ENCODE measurements at places on chromosomes 7 and 10. TPM values are rescaled to one million over a fixed set of nuclear protein-coding genes. Genes with fewer than 3 reads are reported as not detected.

- DNase-seq: no peak
Measured at GRCh38 chr10:14673189-14673861, 101.4 kb downstream of the FAM107B start.

DNA sequence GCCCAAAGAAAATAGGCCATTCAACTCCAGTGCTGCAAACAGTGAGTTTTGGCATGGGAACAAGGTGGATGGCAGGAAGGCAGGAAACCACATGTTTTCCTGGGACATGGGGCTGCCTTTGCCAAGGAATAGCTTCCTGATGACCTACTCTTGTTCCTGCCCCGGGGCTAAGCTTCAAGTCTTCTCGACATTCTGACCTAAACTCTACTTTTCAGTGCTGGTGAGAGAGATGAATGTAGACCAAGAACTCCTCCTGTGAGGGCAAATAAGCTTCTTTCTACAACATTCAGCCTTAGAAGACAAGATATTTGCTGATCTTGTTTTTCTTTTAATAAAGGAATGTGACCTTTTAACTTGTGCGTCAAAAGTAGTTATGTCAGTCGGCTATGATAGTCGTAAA, 199.0 kb downstream of the GPR37 start:
- DNase-seq: no peak

- no peak for DNase-seq
Measured at GRCh38 chr7:134900166-134900982, 85.9 kb upstream of the AGBL3 start.

- DNase-seq: no peak
Measured at GRCh38 chr7:152050547-152050971, 25.1 kb downstream of the GALNT11 start.

The FOXI2 gene
- not detected for total RNA-seq

GRCh38 chr10:14412624-14413023, 81.9 kb upstream of the FRMD4A start:
- DNase-seq: no peak

DNA sequence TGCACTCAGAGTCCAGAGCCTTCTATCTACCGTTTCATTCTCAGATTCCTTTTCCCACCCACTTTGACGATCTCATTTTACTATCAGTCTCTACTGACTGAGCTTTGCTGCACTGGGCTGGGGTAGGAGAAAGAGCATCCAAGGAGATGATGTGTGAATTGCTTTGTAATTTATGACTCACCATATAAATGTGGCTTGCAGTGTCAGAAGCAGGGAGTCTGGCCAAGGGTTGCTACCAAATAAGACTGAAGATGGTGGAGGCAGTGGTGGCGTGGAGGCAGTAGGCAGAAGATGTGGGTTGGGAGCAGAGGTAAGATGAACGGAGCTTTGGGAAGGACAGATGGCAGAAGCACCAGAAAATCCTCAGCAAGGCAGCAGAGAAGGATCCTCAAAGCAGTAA, 73.3 kb upstream of the AGK start:
- DNase-seq: no peak

DNA sequence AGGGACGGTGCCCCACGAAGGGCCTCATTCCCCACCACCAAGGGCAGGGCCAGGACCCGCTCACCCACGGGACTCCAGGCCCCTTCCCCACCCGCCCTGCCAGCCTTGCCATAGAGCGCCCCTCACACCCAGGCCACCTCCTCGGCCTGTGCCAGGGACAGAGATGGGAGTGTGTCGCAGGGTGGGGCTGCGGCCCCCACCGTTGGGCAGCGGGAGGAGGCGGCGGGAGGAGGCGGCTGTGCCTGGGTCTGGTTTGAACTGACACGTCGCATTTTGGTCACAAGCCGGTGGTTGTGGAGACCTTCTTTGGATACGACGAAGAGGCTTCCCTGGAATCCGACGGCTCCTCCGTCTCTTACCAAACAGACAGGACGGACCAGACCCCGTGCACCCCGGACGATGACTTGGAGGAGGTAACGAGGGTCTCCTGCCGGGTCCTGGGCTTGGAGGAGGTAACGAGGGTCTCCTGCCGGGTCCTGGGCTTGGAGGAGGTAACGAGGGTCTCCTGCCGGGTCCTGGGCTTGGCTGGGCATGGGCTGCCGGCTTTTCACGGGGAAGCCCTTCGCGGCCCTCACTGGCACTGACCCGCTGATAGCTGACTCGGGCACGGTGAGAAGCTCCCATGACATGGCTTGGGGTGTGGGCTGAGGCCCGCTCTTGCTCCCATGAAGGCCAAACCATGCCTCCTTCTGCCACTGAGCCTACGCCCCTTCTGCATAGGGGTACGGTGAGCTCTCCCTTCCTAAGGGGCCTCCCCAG, 46.4 kb upstream of the DPYSL4 start:
- DNase-seq: no peak

- no peak for DNase-seq
Measured at GRCh38 chr7:98594348-98594747, 22.7 kb upstream of the NPTX2 start.

The TBXAS1 gene
- 3.8 TPM for total RNA-seq

- DNase-seq: no peak
Measured at GRCh38 chr7:25996006-25996408, 156.0 kb upstream of the NFE2L3 start.

The ANXA8 gene
- total RNA-seq: not detected

The RARRES2 gene
- total RNA-seq: 4.1 TPM

DNA sequence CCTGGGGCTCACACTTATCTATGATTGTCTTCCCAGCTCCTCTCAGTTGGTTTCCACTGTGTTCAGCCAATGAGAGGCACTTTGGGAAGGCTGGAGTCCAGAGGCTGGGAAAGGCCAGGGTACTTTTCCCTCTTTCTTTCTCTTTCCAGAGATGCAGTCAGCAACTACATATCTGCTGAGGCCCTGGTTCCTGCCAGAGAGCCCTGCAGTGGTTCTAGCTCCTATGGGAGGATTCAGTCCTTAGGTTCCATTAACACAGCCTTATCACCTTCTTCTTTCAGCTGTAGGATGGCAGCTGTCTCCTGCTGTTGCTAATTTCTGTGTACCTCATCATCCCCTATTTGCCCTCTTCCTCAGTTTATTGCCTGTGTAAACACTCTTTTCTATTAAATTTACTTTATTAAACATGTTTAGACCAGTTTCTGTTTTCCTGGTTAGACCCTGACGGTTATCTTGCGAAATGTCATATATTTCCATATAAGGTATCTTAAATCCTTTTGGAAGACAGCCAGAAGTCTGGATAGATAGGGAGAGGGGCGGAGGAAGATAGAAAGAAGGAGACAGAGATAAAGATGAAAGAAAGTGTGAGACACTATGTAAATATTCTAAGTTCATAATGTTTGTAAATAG, 100.3 kb downstream of the HGF start:
- DNase-seq: no peak

DNA sequence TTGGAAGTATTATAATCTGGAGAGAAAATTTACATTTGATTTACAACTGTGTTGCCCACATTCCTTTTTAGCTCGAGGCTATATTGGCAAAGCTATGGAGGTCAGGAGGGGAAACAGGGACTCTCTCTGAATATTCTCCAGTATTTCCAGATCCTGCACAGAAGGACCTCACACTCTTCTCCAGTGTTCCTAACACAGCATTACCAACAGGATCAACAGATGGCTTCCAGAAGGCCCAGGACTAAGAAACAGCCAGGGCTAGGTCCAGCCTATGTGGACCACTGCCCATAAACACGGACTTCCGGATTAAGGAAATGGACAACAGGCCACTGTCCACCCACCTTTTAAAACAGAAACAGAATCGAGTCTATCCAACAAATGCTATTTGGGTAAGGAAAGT, 65.3 kb downstream of the CHCHD3 start:
- no peak for DNase-seq

- DNase-seq: no peak
Measured at GRCh38 chr10:86267286-86268195, 99.1 kb downstream of the GRID1 start.

- DNase-seq: no peak
Measured at GRCh38 chr7:1103009-1103788, 15.3 kb downstream of the GPER1 start.

GRCh38 chr7:156675721-156676120, 35.1 kb downstream of the RNF32 start:
- no peak for DNase-seq

The OR9A2 gene
- total RNA-seq: 2.6 TPM

The GPR141 gene
- total RNA-seq: not detected

The MSS51 gene
- total RNA-seq: 6.5 TPM

DNA sequence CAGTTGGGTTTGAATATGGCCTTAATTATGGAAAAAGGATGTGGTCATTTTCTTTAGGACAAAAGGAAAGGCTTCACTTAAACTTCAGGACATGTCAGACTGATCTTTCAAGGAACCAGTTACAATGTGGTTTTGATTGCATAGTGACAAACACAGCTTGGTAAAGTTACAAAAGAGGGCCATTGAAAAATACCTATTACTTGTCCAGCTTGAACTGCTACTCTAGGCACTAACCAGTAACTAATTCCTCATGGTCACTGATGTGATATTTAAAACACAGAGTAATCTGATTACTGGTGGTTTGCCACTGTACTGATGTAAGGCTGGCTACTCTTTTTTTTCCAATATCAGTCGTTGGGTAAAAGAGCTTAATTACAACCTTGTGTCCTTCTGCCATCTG, 22.6 kb downstream of the TES start:
- no peak for DNase-seq

- no peak for DNase-seq
Measured at GRCh38 chr7:157786375-157787274, 449.8 kb downstream of the DNAJB6 start.

GRCh38 chr10:16566202-16566805, 44.6 kb upstream of the C1QL3 start:
- DNase-seq: no peak

DNA sequence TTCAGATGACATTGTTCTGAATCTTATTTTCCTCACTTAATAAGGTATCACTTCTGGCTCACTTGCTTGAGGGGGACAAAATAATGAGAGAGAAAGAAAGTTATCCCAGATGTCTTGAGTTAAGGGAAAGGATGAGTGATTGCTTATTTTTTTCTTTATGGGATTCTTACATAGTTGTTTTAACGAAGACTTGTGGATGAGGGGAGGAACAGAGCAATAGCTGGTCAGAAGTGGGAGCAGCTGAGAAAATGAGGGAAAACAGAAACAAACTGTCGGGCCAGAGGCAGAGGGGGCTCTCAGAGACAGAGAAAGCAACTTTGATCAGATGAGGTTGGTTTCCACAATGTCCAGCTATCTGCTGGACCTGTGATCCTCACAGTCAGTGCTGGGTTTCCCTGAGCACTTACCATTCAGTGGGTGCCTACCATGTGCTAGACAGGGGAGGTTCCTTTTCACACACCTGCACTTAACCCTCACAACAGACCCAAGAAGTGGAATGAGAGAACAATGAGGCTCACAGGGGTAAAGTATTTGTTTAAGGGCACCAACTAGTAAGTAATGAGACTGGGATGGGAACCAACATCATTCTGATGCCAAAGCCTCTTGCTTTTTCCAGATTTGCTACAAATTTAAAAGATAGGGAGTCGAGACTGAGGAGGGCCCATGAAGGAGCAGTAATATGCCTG, 64.2 kb downstream of the BICC1 start:
- DNase-seq: no peak

GRCh38 chr7:64965594-64965993, 25.2 kb downstream of the ZNF117 start:
- DNase-seq: no peak

- DNase-seq: no peak
Measured at GRCh38 chr10:24969841-24970281, 17.5 kb upstream of the PRTFDC1 start.
